GM19239 (cell line): ENCODE measurements at places on chromosomes 3 and 15.

GRCh38 chr3:12875857-12876836 lies 34.8 kb upstream of the RPL32 start:
- DNase-seq, result no peak

- DNase-seq, result no peak
Measured at GRCh38 chr3:100125161-100125938, 11.0 kb upstream of the FILIP1L start.

- no peak for DNase-seq
Measured at GRCh38 chr15:88144921-88145653, 111.5 kb downstream of the NTRK3 start.

DNA sequence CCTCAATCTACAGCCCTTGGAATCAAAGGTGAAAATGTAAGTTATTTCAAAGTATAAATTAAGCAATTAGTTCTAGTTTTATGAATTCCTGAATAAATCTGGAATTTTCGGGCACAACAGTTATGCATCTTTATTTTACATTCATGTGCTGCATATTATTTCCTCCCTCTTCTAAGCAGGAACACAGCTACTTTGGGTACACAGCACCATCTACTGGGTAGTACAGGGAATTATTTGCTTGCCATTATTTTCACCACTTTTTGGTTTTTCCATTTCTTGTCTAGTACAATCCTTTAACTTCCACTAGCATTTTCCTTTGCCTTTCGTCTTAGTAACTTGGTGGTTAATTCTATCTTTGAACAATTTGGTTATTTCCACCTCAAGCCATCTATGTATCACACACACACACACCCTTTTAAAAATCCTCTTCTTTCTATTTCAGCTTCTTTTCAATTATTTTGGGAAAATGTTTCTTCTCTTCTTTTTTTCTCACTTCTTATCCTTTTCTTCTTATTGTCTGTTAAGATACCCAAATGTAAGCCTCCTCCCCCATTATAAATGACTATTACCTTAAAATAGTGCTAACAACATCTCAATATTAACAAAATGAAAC lies 451.0 kb downstream of the MFSD1 start:
- DNase-seq, result no peak

- DNase-seq, result no peak
Measured at GRCh38 chr3:175288621-175289020, 429.5 kb downstream of the NAALADL2 start.

GRCh38 chr3:174285242-174285864 lies 573.8 kb upstream of the NAALADL2 start:
- no peak for DNase-seq

GRCh38 chr15:92077353-92078085 lies 224.0 kb downstream of the SLCO3A1 start:
- DNase-seq, result peak; percentile 54

DNA sequence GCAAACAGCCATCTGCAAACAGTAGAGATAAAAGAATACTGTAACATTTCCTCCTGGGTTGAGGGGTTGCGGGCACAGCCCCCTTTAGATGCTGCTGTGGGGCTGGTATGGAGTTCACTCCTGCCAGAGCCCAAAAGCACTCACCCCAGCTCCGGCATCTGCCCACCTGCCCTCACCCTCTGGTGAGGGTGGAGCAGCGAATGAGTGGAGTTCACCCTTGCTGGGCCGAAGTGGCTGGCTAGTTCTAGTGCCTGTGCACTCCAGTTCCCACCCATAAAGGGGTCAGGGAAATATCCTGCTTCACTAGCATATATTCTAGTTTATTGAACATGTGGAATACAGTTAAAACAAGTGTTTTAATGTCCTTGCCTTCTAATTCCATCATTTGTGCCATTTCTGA lies 209.7 kb upstream of the SGO1 start:
- DNase-seq, result no peak

- DNase-seq, result no peak
Measured at GRCh38 chr3:68866157-68866556, 66.2 kb downstream of the TAFA4 start.

- no peak for DNase-seq
Measured at GRCh38 chr15:31964586-31965307, 65.6 kb upstream of the CHRNA7 start.

GRCh38 chr3:59432665-59433064 lies 382.8 kb upstream of the CFAP20DC start:
- DNase-seq, result no peak

DNA sequence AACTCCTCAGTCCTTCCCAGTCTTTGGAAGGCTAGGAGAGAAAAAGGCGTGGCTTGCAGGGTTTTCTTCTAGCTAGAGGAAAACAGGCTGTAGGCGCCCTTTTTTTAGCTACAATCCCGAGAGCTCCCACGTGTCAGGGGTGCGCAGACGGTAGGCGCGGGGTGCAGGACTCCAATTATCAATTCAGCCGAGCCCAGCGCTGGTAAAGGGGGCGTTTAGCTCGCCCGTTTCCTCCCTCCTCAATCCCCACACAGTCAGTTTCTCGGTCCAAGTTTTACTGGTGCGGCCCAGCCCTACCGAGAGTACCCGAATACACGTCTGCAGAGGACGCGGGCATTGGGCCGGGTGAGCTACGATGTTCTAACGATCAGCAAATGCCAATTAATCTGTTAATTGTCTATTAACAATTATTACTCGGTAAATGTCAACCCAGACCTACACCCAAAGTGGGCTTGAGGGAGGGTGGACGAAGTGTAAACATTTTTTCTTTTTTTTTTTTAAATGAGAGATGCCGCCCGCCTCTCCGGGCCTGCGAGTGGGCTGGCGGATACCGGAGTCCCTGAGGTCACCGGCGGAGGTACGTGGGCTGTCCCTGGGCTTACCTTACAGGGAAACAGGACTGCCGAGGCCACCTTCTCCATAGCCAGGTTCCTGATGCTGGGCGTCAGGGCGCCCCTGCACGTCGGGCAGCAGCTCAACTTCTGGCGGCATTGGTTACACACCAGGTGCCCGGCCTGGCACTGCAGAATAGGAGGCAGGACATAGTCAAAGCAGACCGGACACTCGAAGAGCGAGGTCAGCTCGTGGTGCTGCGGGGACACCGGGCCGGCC lies 923 bp downstream of the SIAH2 start:
- DNase-seq, result no peak

DNA sequence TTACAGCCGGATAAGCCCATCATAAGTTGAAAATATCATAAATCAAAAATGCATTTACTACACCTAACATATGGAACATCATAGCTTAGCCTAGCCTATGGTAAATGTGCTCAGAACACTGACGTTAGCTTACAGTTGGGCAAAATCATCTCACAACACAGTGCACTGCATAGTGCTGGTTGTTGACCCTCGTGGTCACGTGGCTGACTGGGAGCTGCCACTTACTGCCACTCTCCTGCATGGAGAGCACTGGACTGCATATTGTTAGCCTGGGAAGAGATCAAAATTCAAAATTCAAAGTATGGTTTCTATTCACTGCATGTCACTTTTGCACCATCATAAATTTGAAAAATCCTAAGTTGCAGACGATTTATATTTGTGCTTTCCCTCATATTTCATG lies 94.0 kb upstream of the CACNA2D3 start:
- no peak for DNase-seq

DNA sequence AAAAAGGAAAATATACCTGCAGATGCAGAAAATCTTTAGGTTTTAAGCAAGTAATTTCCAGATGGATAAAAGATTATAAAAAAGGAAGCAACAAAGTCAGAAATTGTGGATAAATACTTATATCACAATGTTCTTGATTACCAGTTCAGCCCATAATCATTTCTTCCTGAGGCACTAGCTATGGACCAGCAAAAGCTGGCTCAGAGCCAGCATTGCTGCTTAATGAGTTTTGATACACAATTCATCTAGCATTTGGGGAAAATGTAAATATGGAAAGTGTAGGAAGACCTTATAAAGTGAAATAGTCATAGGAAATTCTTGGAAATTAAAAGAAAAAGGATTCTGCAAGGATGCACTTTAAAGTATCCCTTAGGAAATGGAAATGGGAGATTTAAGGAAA lies 168.3 kb upstream of the GBE1 start:
- DNase-seq, result no peak

- DNase-seq, result no peak
Measured at GRCh38 chr3:10599444-10599843, 94.1 kb upstream of the ATP2B2 start.

DNA sequence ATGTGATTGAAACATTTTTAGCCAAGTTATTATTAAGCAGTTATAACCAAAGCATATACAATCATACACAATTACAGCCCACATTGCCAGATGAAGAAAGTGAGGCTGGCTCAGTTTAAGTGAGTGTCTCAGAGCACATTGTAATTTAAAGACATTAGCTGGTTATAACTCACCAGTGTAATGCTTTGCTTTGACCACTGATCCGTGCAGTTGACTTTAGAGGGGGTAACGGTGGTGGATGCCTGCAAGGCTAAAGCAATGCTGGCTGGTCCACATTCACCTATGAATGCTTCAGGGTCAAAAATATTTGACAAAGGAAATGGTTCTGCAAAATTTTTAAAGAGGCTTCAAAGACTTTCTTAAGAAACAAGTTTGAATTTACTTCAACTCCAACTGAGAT lies 1.2 kb downstream of the C3orf85 start:
- DNase-seq, result no peak

DNA sequence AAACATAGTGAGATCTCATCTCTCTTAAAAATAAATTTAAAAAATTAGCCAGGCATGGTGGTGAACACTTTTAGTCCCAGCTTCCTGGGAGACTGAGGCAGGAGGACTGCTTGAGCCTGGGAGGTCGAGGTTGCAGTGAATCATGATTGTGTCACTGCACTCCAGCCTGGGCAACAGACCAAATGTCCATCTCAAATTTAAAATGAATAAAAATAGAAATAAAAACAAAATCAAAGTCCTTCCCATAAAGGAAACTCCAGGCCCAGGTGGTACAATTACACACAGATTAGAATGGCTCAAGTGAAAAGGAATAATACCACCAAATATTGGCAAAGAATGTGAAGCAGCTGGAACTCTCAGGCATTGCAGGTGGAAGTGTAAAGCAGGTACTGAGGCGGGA lies 19.3 kb upstream of the ATP10A start:
- no peak for DNase-seq

GRCh38 chr15:63246691-63247469 lies 30.5 kb upstream of the APH1B start:
- no peak for DNase-seq

DNA sequence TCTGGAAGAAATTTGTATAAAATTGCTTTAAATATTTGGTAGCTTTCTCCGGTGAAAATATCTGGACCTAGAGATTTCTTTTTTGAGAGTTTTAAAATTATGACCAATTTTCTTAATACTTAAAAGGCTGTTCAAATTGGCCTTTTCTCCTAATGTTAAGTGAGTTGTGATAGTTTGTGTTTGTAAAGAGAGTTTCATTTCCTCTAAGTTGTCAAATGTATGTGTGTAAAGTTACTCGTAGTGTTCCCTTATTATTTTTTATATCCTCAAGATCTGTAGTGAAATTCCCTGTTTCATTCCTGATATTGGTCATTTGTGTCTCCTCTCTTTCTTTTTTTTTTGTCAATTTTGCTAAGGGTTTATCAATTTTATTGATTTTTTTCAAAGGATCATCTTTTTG lies 92.6 kb upstream of the CTNNB1 start:
- DNase-seq, result no peak

DNA sequence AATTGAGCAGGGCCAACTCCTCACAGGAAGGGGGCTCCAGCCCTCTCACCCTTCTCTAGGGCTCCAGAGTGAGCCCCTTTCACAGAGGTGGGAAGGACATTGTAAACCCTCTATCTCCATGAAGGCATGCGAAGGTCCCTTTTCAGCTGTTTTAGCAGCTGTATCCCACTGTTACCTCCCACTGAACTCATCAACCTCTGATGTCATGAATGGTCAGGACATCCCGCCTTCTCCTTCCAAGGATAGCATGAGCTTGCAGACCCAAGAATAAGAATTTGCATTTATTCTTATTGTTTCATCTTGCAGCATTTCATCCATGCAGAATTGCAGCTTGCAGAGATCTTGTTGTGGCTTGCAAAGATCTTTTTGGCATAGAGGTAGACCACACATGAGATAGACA lies 24.3 kb upstream of the FGD5 start:
- DNase-seq, result no peak
